ENCODE measurements at places on chromosomes 12 and 14. TPM values are rescaled to one million over a fixed set of nuclear protein-coding genes. Genes with fewer than 3 reads are reported as not detected.

Gene OR4K1
- total RNA-seq = not detected

Gene CLEC4A
- total RNA-seq = 0.19 TPM

Gene IFI27
- 325 TPM for total RNA-seq

Gene ALX1
- not detected for total RNA-seq

DNA sequence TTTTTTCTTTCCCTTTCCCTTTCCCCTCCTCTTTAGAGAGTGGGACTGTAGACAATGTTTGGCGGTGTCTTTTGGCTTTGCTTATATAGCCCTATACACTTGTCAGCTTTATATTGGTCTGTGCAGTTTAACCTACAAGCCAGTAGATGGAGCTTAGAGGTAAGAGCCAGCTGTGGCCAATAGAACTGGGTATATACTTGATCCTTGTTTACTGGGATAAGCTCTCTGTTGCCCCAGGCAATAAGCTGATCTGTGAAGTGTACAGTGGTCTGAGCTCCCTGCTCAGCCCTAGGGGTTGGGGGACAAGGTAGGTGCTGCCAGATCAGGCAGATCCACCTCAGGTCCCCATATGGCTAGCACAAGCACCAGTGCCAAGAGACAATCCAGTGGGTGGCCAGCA lies 434.1 kb downstream of the NOVA1 start:
- DNase-seq = no peak

DNA sequence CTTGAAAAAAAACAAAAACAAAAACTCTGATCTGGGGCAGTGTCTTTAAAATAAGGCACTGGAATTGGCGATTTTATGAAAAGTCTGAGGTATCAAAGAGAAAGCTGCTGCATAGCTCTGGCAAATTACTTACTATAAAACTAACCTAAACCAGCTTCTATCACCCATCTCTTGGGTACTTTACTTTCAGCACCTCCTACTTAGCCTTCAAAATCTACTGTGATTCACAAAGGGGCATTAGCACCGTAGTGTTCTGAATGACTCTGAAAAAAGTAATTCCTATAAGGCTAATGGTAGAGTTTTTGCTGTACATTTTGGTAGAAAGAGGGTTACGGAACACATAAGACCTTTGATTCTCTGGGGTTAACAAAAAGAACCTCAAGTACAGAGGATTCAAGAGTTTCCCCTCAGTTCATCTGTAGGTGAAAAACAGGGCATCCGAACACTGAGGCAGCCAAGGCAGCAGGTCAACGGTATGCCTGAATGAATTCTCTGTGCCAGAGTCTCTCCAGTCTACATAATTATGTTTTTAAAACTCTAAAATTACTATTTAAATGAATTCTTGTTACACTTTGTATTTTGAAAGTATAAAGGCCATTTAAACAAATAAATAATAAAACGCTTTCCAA lies 101.5 kb downstream of the ELK3 start:
- DNase-seq = no peak

DNA sequence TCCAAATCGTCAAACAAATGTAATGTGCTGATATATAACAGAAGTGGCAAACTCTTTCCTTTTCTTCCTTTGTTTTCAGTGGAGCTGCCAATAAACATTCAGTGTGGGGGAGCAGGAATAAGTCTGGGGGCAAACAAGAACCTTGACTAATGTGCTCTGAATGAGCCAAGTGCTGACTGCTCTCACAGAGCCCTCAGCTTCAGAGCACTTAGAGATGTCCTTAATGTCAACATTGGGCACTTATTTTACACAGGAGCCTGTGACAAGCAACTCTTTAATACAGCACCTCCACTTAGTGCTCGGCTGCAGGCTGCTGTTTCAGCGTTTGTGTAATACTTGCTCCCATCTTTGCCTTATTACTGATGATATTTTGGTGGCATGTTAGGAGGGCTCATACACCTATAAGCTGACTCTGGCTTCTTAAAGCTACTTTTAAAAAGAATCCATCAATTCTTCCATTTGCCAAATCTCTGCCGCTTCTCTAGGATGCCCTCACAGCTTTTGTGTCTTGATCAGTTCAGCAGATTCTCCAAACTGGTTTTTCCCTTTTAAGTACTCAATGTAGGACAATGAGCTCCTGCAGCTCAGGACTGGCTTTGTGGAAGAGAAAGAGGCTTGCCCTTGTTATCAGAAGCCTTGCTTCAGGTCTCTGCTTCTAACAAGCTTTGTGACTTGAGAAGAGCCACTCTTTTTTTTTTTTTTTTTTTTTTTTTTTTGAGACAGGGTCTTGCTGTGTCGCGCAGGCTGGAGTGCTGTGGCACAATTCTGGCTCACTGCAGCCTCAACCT lies 206.6 kb downstream of the MON2 start:
- DNase-seq = no peak

DNA sequence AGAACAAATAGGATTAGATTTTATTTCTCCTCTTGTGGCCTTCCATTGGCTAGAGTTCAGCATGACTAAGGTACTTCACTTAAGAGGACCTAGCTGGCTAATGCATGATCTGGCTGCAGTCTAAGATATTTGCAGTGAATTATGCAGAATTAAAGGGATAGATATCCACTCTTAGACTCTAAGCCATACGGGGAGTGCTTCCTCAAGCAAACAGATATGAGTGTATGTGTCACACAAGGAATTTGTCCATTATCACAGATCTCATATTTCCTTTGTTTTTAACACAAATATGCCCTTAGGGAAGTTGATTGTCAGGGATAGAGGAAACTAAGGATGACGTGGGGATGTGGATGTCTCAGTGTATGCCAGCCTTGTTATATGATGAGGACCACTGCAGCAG lies 88.1 kb upstream of the DHRS4 start:
- no peak for DNase-seq

GRCh38 chr12:92078167-92079053 lies 67.2 kb downstream of the BTG1 start:
- DNase-seq = no peak

DNA sequence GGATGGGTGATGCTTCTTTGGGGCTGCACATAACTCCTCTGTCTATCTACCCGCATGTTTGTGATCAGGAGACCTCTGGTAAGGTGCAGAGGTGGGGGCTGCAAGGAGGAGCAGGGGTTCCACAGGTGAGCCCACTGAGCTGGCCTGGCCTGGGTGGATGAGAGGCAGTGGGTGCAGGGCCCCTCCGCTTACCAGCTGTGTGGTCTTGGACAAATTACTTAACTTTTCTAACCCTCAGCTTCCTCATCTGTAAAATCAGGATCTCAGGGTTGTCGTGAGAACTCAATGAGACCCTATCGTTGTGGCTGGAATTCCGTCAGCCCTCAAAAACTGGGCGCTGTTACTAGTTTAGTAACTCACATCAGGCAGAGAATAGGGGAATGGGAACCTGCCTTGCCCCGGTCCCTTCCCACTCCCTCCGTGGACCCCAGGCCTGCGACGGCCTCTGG lies 7.5 kb downstream of the PTPN6 start:
- DNase-seq = peak; percentile 46

GRCh38 chr14:98976271-98976670 lies 295.7 kb downstream of the BCL11B start:
- DNase-seq = no peak

DNA sequence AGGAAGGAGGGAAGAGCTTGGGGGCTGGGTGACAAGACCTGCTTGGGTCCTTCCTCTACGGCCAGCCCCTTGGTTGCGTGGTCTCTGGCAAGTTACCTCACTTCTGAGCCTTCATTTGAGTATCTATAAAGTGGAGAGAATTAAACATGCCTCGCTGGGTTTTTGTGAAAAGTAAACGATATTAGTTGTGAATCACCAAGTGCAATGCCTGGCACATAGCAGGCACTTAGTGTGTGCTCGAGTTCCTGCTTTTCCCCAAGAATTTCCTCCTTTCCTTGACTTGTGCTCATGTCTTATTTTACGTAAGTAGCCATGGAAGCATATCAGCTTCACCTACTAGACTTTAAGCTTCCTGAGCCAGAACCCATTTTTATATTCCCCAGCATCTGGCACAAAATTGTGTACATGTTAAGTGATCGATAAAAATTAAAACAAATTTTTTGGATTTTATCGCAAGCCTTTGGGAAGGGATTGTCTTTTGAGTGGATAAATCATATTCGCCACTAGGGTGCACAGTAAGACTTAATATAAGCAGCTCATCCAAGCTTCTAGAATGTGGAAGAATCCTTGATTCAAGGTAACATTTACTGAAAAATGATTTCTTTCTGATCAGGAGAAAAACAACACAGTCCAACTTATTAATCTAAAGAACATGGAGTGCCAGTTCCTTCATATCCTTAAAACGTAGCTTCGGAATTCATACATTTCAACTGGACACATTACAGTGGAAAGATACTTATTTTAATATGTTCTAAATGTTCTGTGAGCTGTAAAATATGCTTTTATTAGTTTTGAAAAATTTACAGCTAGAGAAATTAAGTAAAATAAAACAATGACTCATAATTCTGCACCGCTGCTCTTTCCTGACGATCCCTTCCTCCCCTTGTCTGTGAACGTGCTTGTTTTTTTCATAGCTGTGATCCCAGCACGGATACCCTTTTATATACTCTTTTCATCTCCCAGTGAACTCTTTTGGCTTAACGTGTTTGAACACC lies 62.0 kb downstream of the SLC25A47 start:
- no peak for DNase-seq

DNA sequence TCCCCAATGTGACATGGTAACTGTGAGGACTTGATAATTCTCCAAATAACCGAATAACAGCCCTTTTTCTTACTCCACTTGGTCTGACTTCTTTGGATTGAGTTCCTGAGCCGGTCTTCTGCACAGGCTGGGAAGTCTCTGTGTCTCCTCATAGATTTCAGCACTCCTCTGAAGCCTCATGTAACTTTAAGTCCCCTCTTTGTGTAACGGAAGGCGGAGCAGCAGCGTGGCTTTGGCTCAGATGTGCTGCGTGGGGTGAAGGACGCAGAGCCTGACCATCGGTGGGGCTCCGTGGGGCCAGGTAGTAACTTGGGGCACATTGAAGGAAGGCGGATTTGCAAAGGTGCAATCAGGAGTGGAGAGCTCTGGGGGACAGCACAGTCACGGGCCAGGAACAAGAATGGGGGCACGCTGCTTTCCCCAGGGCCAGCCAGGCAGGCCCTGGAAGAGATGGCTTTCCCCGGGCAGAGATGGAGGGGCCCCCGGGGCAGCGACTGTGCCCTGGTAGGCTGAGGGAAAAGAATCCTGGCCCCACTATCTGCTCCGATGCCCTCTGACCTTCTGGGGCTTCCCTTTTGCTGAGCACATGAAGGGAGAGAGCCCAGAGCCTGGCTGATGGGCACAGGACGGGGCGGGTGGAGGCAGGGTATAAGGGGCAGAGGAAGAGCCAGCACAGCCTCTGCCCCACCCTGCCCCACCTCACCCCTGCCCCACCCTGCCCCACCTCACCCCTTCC lies 56.9 kb downstream of the ADGRD1 start:
- DNase-seq = no peak

GRCh38 chr14:45133683-45134050 lies 614 bp downstream of the FKBP3 start:
- no peak for DNase-seq

- peak; percentile 81 for DNase-seq
Observed at GRCh38 chr12:68587448-68587873, 23.2 kb upstream of the RAP1B start.

Data from activated CD8-positive, alpha-beta memory T cell treated with anti-CD3 and anti-CD28 coated beads, Interleukin-2, amount 10 ng/mL, durations not matched to agents 7 days and 5 days (primary cell).